ENCODE measurements at places on chromosomes 2 and 18.

GRCh38 chr2:98518101-98518500 is 73.4 kb downstream of the INPP4A start:
- DNase-seq: peak; percentile 15

GRCh38 chr2:200913654-200914053 is 24.5 kb downstream of the NIF3L1 start:
- DNase-seq: peak; percentile 70

- no peak for DNase-seq
These were observed 283.2 kb downstream of the INSIG2 start for GRCh38 chr2:118371515-118371914.

GRCh38 chr2:158619496-158619895 is 162.7 kb downstream of the PKP4 start:
- DNase-seq: no peak

DNA sequence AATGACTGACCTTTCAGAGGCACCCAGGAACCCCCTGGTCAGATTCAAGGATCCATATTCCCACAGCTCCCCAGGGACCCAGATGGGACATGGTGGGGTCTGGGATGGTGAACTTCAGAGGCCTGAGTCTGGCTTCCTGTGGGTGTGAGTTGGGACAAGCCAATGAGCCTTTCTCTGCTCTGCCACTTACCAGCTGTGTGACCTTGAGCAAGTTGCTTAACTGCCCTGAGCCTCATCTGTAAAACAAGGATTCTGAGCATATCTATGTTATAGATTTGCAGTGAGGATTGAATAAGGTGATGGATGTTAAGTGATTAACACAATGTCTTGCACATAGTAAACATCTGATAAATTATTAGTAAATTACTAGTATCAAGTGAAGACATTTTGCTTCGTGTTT is 6.4 kb downstream of the ABCG8 start:
- DNase-seq: no peak

DNA sequence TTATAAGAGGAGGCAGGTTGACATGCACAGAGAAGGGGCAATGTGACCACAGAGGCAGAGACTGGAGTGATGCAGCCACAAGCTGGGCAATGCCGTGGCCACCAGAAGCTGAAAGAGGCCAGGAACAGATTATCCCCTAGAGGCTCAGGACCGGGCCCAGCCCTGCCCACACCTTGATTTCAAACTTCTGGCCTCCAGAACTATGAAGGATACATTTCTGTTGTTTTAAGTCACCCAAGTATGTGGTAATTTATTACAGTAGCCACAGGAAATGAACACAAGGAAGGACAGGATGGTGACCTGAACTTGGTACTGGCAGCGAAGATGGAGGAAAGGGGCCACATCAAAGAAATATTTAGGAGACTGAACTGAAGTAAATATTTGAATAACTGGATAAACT is 66.8 kb upstream of the RIOK3 start:
- DNase-seq: no peak

DNA sequence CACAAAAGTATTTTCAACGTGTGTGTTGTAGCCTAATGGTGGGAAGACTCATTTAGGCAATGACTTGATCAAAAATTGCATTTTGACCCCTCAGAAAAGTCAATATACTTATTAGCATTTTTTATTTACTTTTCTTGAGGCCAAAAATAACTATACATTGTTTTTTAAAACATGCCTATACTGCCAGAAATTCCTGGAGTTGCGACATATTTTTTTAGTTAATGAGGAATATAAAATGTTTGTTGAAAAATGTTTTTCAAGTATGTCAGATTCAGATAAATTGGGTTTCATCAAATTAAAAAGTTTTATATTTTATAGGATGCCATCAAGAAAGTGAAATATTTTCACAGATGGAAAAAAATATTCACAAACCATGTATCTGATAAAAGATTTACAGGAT is 39.6 kb downstream of the R3HDM1 start:
- DNase-seq: no peak

DNA sequence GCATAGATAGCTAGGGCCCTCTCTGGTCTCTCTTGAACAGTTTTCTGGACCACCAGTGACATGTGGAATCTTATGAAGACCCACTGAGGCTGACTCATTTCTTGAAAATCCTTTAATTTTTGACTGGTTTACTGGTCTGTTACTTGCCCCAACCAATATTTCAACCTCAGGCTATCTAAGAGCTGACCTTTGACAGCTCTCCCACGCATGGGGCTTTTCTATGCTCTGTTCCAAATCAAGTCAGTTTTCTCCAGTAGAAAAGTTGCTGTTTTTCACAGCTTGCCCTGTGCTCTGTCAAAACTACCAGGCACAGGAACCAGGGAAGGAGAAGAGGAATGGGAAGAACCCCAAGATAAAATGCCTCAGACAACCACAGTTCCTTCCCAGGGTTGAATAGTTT is 46.0 kb upstream of the MTIF2 start:
- no peak for DNase-seq

DNA sequence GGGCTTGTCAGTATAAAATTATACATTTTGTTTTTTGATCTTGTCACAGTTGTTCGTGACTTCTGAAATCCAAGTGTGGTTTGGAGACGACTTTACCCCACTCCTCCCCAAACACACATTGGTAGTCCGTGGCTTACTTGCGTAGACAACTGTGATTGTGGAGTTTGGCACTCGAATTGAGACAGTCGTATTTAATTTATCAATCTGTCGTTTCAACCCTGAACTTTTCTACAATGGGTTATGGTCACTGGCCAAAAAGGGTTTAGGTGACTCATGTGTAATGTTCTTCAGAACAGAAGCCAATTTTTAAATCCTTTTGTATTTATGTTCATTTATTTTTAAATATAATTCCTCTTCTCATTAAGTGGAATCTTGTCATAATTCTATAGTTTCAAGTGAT is 129.9 kb downstream of the SPTBN1 start:
- DNase-seq: peak; percentile 78

DNA sequence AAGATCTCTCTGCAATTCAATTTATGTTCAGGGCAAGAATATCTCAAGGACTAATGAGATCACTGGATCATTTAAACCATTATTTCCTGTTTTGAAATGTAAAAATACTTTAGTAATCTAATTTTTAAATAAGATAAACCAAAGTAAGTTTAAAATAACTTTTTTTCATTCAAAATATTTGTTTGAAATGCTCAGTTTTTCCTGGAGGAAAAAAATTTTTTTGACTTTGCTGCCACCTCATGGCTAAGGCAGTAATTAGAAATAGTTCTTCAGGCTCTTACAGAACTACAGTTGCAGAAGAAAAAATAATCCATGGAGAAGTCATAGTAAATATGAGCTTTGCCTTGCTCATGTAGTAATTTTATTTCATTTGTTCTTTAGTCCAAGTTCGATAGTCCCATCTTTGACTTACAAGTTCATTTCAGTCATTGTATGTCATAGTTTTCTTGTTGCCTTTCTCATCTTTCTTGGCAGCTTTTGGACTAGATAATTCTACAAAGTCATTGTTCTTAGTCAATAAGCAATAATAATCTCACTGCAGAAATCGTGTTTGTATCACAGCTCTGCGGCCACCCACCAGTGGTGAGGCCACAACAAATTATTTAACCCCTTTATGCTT is 127.4 kb downstream of the DPP4 start:
- peak; percentile 38 for DNase-seq

DNA sequence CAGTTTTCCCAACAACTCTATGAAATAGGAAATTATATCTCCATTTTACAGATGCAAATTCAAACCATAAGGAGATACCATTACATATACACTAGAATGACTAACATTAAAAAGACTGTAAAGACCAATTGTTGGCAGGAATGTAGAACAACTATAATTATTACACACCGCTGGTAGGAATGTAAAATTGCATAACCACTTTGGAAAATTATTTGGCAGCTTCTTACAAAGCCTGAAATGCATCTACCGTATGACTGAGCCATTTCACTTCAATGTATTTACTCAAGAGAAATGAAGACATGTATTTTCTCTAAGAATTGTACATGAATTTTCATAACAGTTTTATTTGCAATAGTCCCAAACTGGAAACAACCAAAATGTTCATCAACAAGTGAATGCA is 189.1 kb upstream of the BCL2L11 start:
- DNase-seq: no peak

DNA sequence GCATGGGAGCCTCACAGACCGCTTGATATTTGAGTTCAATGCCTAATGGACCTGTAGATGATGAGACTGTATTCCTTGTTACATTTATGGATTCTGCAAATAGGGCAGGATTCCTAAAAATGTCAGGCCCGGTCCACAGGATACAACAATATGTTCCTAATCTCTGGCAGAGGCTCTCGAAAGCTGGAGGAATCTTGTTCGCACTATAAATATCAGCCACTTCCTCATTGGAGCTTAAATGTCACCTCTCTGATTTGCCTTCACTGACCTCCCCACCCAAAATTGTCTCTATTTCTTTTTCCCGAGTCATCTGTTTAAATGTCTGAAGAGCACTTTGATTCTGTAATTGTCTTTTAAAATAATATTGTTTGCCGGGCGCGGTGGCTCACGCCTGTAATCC is 12.0 kb upstream of the ACSL3 start:
- no peak for DNase-seq

GRCh38 chr2:36609507-36609906 is 11.5 kb upstream of the FEZ2 start:
- no peak for DNase-seq

GRCh38 chr2:235606004-235606715 is 112.3 kb downstream of the AGAP1 start:
- no peak for DNase-seq

- no peak for DNase-seq
These were observed 115.1 kb downstream of the PLCL1 start for GRCh38 chr2:197919487-197919886.

DNA sequence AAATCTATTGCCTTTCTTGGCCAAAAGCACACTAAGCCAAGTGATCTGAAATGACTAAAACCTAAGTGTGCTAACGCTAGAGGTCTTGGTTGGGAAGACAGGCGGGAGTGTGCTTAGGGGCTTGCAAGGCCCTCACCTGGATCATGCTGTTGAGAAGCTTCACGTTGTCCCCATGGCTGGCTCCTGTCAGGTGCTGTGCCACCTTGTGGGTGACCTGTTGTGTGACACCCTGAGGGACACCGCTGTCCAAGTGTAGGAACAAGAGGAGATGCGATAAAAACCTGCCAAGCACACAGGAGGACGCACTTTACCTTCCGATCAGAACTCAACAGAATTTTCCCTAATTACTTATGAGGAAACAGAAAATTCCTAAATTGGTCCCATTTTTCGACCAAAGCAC is 50.8 kb downstream of the EPG5 start:
- no peak for DNase-seq

GRCh38 chr18:68083131-68083530 is 566.6 kb upstream of the DSEL start:
- peak; percentile 62 for DNase-seq

DNA sequence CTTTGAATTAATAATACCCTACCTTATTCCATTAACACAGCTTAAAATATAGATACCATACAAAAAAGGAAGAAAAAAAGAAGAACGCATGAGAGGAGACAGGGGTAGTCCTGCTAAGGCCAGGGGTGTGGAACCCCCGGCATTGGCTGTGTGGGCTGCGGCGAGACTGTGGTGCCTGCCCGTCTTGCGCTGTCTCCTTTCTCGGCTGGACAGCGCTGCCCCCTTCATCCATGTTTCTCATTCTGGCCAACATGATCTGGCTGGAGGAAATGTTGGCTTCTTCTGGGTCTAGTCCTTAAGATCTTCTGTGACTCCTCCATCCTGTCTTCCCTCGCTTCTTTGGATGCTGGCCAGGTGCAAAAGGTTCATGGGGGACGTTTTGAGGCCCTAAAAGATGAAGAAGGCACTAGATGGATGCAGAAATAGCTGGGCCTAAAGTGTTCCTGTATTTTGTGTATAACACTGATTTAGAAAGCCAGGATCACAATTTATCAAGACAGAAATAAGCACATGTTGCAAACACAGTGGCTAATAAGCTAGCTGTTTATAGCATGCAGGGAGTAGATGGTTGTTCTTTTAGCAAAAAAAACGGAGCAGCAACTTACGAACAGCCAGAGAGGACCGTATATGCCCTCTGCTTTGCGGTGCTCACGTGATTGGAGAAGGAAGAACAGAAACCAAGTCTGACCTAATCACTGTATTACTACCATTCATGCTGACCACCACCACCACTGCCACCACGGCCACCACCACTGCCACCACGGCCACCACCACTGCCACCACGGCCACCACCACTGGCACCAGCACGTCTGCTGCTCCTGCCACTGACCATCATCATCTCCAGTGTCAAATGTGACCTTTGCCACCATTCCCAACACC is 71.7 kb upstream of the ASB18 start:
- DNase-seq: no peak

- DNase-seq: no peak
These were observed 9.7 kb downstream of the SIX2 start for GRCh38 chr2:44999540-44999939.

DNA sequence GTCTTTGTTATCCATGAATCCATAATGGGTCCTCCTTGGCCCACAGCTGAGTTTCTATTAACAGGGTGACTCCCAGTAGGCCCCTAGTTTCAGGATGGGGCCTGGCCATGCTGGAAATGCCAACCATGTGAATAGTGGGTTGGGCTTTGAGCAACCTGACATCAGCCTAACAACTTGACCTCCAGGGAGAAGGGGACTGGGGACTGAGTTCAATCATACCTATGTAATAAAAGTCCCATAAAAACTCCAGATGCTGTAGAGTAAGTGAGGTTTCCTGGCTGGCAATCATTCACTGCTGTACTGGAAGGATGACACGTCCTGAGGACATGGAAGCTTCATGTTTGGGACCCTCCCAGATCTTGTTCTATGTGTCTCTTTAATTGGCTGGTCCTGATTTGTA is 7.9 kb downstream of the REV1 start:
- DNase-seq: no peak

DNA sequence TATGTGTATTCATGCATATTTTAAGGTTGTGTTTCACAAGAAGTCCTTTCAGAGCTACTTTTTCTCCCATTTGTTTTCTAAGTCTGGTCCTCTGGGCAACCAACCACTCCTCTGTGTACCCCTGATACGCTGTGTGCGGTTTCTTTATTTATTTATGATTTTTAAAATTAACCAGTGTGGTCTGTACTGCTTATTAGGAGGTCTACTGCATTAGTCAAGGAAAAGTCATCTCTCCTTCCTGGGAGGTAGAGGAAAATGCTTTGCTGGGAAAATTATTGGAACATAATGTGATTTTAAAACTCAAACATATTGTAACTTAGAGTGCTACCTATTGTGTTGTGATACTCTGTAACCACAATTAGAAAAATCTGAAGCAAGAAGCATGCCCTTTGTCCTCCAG is 1404.3 kb downstream of the SUCLG1 start:
- DNase-seq: peak; percentile 14

All from osteoblast (primary cell).